Effector CD4-positive, alpha-beta T cell (primary cell): ENCODE measurements at places on chromosomes 2 and 18.

GRCh38 chr2:15788455-15788829 is 151.9 kb upstream of the MYCN start:
- DNase-seq, result no peak

GRCh38 chr2:24825883-24826772 is 32.9 kb downstream of the CENPO start:
- DNase-seq, result no peak

- no peak for DNase-seq
Observed at GRCh38 chr2:12259493-12259892, 457.2 kb upstream of the TRIB2 start.

DNA sequence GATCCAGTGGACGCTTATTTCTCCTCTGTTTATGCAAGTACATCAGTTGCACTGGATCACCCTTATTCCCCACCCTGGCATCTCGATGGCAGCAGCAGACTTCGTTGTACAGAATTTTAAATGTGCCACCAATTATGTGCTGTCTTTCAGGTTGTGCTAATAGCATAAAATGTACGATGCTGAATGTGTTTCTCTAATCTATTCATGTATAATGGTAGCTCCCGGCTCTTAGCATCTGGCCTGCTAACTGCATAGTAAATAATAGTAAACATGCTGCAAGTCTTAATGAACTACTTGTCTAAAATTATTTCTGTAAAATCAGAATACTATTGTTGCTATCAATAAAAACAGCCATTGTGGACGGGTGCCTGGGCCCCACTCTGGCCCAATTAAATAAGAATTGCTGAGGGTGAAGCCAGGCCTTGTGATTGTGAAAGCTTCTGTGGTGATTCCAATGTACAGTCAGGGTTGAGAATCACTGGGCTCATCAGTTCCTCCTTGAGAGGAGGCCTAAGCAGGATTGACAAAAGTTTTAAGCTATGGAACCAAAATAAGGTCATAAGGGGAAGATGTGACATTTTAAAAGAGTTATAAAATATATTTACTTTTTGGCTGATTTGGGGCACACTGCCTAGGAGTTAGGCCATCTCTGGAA is 14.4 kb upstream of the MYO3B start:
- no peak for DNase-seq

GRCh38 chr2:96115631-96116423 is 544 bp downstream of the ADRA2B start:
- no peak for DNase-seq
